ENCODE measurements at places on chromosomes 5 and 9.

GRCh38 chr5:77816686-77817085 is 40.5 kb upstream of the TBCA start:
- no peak for DNase-seq

- no peak for DNase-seq
Observed at GRCh38 chr9:90816690-90817089, 15.1 kb downstream of the SYK start.

GRCh38 chr5:167602067-167602466 is 689.4 kb upstream of the WWC1 start:
- no peak for DNase-seq

- DNase-seq, result no peak
Observed at GRCh38 chr9:137619240-137620047, 639 bp downstream of the EHMT1 start.

DNA sequence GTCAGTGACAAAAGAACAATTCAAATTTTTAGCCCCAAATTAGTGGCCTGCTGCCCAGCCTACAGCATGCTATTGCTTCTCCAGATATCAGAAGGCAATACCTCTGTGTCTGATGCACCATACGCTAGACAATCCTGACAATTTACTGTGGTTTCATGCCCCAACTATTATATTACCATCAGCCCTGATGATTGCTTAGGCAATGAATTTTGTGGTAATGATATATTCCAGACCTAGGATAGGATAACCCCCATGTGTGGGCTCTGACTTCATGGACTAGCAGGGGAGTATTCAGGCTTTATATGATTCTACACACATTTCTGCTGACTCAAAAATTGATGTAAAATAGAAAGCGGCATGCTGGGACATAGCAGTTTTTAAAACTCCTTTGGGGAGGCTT is 168.7 kb upstream of the FST start:
- DNase-seq, result no peak

- DNase-seq, result no peak
Observed at GRCh38 chr5:113574417-113574816, 60.9 kb downstream of the YTHDC2 start.

DNA sequence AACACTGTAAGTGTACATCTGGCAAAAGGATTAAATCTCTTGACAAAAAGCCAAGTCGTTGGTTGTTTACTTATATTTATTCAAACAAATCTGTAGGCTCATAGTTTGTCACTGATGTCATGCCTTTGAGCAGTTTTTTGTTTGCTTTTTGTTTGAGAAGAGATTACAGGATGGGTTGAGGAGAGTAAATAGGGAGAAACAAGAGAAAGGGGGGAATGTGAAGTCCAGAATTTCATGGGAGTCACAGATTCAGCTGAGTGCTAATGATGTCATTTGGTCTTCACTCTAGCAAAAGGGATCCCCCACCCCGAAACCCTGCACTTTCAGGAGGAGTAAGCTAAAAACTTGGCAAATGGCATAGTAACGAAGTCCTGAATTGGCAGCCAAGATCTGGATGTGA is 337.4 kb downstream of the GLIS3 start:
- no peak for DNase-seq

- DNase-seq, result no peak
Observed at GRCh38 chr5:149172261-149172660, 31.0 kb downstream of the ABLIM3 start.

- DNase-seq, result no peak
Observed at GRCh38 chr9:131169563-131170240, 44.3 kb downstream of the NUP214 start.

- DNase-seq, result no peak
Observed at GRCh38 chr5:108372369-108372768, 9.5 kb downstream of the FBXL17 start.

DNA sequence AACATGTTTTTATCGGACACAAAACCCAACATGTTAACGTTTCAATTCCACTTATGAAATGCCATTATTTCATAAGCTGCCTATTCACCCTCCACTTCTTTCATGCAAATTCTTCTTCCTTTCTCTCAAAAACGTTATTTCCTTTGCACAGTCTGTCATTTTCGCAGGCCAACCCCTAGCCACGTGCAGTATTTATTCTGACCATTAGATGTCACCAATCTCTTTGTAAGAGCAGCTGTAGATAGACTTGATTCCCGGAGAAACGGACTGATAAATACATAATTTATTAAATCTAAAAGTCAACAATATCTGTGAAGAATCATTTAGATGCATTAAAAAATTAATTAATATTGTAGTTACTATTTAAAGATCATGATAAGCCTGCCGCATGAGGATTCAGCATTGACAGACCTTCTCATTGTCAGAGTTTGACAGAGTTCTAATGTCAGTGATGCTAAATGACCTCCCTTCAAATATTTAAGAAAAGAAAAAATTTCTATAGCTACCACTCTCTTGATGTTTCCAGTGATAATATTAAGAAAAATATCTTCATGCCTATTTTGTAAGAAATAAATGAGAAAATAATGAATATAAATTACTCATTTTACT is 933.6 kb downstream of the CDH12 start:
- no peak for DNase-seq

DNA sequence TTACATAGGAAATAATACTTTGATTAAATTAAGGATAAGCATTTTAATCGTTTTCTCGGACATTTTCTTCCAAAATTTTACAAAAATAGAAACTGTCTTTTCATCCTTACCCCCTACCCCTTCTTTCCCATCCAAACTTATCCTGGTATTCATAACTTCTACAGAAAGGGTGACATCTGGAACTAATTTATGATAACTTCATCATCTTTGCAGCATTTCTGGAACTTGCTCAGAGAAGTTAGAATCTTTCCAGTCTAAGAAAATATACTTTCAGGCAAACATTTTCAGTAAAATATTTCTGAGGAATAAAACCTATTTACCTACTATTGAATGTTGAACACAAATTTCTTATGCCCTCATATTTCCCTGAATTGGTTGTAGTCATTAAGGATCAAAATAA is 309.0 kb downstream of the MAN2A1 start:
- no peak for DNase-seq

DNA sequence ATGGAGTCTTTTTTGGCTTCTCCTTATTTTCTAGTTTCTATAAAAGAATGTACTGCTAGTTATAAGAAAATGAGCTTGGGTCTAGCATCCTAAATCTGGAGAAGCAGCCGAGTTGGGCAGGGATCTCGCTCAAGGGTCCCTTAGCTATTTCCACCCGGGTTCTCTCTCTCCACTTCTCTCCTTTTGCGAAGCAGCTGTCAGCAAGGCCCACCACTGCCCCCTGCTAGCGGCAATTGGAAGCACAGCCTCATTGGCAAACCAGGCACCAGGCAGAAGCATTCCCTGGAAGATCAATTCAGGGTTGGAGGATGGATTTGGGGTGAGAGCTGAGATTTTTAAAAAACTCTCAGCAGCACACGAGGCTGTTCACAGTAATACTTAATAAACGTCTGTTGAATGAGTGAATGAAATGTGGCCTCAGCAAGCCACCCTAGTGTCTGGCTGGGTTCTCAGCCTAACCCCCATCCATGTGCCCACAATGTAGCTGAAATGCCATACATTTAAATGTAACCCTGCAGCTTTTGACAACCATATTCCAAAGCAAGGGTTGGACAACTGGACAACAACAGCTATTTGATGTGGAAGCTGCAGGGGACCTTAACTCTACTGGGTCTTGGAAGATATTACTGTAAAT is 34.6 kb upstream of the TNIP1 start:
- DNase-seq, result peak; percentile 63

- no peak for DNase-seq
Observed at GRCh38 chr9:3012842-3013241, 168.9 kb upstream of the PUM3 start.

- no peak for DNase-seq
Observed at GRCh38 chr9:88197781-88198340, 59.6 kb upstream of the SPATA31C2 start.

DNA sequence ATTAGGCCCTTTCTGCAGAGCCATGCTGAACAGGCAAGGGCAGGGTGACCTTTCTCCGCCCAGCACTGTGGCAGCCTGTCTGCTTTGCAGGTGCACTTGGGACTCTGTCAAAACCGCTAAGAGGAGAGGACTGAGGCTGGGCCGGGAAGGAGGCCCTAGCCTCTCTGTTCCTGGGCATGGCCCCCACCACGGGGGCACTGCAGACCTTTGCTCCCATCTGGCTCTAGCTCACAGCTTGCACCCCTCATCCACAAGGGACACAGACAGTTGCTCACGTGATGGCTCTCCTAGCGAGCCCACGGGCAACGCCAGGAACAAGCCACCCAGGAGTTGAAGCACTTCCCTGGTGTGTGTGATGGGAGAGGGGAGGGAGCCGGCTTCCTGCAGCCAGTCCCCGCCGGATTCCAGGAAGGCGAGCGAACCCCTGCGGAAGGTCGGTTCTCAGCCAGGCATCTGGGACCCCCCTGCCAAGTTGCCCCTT is 43.0 kb upstream of the FCN1 start:
- DNase-seq, result peak; percentile 0

Measured in activated T-helper 1 cell treated with anti-CD3 and anti-CD28 coated beads, Interleukin-2, amount 50 U/mL, for 16 hours (primary cell).